ENCODE measurements at places on chromosomes 2 and 18. TPM values are rescaled to one million over a fixed set of nuclear protein-coding genes. Genes with fewer than 3 reads are reported as not detected.

GCG gene
- total RNA-seq = not detected

VIT gene
- 5.0 TPM for total RNA-seq

DNA sequence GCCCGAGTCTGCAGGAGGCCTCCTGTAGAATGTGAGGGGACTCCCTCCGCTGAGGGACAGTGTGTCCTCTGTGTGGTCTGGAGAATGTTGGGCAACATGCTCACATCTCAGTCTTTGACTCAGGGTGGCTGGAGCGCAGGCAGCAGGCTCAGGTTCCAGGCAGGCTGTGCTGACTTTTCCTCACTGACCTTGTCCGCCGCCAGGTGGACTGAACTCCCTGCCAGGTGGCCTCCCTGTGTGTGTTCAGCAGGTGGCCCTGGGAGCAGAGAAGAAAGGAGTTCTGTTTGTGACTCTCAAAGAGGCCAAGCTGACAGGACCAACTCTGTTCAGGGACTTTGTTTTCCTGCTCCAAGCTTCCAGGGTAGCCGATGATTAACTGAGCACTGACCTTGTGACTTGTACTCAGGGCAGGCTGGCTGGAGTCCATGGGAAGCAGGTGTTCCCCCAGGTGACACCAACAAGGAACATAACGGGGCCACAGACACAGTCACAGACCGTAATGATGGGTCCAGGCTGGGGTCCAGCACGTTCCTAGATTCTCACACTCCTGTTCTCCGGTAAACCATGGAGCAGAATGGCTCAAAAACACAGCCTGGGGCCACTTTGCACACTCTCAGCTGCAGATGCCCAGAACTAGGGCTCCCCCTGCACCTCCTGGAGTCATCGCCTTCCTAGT lies 439.8 kb downstream of the RNF144A start:
- DNase-seq = no peak

- DNase-seq = no peak
These were observed 138.3 kb downstream of the CDH20 start for GRCh38 chr18:61471541-61471940.

DNA sequence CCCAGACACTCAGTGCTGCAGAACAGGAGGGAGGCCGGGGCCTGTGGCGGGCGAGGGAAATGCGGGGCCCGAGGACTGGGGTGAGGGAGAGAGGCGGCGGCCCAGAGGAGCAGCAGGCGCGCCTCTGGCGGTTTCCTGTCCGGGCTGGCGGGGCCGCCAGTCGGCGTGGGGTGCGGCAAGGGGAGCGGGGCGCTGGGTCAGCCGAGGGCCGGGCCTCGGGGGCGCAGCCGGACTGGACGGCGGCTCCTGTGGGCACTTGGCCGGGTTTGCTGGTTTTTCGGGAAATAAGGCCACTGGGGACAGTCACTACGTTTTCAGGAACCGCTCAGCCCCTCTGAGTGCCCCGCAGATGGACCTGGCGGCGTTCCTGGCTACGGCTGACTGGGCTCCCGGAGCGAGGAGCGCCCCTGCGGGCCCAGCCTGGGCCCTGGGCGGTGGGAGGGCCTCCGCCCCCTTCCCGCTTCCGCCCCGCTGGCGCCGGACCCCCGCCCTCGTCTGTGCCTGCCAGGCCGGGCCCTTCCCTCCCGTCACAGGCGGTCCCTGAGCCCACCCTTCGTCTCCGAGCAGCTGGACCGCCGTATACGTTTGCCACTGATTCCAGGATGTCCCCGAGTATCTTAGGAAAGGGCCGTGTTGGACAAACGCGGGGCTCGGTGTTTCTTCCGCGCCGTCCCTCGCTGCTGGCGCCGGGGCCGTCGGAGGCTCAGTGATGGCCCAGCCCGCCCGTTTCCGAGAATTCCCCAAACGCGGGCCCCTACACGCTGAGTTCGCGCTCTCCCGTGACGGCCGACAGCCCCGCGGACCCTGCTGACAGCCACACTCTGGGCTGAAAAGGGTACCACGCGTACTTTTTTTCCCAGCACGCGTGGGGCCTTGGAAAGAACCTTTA lies 84.6 kb downstream of the FAM210A start:
- no peak for DNase-seq

GRCh38 chr18:25594351-25594750 lies 242.4 kb upstream of the ZNF521 start:
- no peak for DNase-seq

- DNase-seq = no peak
These were observed 109.3 kb upstream of the LINC00305 start for GRCh38 chr18:64258111-64258650.

- DNase-seq = no peak
These were observed 134.6 kb upstream of the SMAD2 start for GRCh38 chr18:48064978-48065600.
